ENCODE measurements at places on chromosomes 5 and 9. TPM values are rescaled to one million over a fixed set of nuclear protein-coding genes. Genes with fewer than 3 reads are reported as not detected.

ECM2 gene
- polyA plus RNA-seq, result not detected

DNA sequence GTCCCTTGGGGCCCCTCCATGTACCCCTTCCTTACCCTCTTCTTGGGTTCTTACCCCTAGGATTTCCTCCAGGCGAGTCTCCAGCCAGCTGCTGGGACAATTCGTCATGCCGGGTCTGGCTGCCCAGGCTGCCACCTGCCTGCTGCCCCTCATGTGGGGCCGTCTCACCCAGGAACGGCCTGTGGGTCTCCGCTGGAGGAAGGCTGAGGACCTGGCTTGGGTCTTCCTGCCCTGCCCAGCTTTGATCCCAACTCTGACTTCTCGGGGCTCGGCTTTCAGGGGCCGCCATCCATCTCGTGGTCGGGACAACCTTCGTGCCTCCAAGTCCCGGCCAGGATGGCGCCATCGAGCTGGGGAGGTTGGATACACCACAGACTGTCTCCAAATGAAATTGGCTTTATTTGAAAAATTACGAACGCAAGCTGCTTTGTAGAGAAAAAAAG lies 38.1 kb downstream of the HMCN2 start:
- no peak for DNase-seq

PRDM9 gene
- polyA plus RNA-seq, result not detected

DNA sequence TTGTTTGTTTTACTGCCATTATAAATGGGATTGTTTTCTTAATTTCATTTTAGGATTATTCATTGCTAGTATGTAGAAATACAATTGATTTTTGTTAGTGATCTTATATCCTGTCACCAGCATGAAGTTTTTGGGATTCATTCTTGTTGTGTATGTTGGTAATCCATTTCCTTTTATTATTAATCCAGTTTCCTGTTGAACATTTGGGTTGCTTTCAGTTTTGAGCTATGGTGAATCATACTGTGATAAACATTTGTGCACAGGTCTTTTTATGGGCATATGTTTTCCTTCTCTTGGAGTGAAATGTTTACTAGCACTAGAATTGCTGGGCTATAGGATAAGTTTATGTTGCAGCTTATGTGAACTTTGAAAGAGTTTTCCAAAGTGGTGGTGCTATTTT lies 69.6 kb downstream of the MAN2A1 start:
- no peak for DNase-seq

GRCh38 chr9:104854613-104855012 lies 73.3 kb downstream of the ABCA1 start:
- no peak for DNase-seq

IL9 gene
- polyA plus RNA-seq, result not detected

- no peak for DNase-seq
Measured at GRCh38 chr5:131605086-131605485, 29.9 kb downstream of the RAPGEF6 start.

- no peak for DNase-seq
Measured at GRCh38 chr5:96730586-96730985, 68.4 kb downstream of the CAST start.

DTWD2 gene
- 3.3 TPM for polyA plus RNA-seq

FAM81B gene
- not detected for polyA plus RNA-seq

GRCh38 chr9:83714329-83714728 lies 6.6 kb upstream of the UBQLN1 start:
- no peak for DNase-seq

MEGF10 gene
- polyA plus RNA-seq, result 0.29 TPM

- no peak for DNase-seq
Measured at GRCh38 chr5:125294844-125295243, 548.4 kb upstream of the ZNF608 start.

GRCh38 chr9:98430535-98431292 lies 175.3 kb upstream of the TBC1D2 start:
- no peak for DNase-seq

Data from sigmoid colon (tissue), 7 donors.